ENCODE measurements at places on chromosomes 12 and 14.

- DNase-seq = no peak
These were observed 40.7 kb upstream of the KIF21A start for GRCh38 chr12:39483597-39483996.

DNA sequence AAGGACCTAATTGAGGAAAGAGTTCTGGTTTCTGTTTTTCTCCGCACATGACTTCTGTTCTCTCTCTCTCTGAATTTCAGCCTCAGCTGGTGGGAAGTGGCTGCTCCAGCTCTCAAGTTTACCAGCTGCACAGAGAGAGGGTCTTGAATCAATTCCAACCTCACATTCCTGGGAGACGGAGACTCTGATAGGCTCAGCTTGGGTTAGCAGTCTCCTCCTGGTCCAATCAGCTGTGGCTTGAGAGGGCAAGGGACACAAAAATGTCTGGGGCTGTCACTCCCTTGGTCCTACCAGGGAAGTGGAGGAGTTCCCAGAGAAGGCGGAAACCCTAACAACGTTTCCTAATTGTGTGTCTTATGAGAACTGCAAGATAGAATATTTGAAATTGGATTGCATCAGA, 7.0 kb downstream of the CCDC63 start:
- DNase-seq = no peak

- DNase-seq = peak; percentile 66
These were observed 441.2 kb downstream of the BTG1 start for GRCh38 chr12:91704446-91704845.

- DNase-seq = peak; percentile 61
These were observed 1.3 kb upstream of the ATP5MC2 start for GRCh38 chr12:53677016-53677799.

DNA sequence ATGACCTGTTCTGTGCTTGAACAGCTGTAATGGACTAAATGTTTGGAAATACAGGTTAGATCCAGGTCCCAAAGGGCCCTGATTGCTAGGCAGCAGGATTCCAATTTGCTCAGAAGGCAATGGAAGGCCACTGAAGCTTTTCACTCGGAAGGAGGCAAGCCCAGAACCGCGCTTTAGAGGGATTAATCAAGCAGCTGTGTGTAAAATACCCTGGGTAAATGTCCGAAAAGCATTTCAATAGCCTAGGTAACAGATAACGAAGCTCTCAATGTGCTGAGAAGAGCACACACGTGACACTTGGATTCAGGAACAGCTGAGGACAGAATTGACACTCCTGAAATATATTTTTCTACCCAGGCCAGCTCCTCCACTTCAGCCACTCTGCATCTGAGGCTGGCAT, 436.1 kb downstream of the TMEM132D start:
- no peak for DNase-seq

- DNase-seq = no peak
These were observed 126.4 kb downstream of the PIK3C2G start for GRCh38 chr12:18387706-18388105.

DNA sequence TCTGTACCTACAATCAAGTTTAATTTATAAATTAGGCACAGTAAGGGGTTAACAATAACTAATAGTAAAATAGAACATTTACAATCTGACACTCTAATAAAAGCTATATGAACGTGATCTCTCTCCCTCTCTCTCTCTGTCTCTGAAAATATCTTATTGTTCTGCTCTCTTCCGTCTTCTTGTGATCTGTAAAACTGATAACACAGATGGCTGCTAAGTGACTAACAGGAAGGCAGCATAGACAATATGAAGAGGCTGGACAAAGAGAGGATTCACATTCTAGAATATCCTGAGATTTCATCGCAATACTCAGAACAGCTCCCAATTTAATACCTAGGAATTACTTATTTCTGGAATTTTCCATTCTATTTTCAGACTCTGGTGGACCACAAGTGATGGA, 827.2 kb downstream of the FLRT2 start:
- DNase-seq = no peak

DNA sequence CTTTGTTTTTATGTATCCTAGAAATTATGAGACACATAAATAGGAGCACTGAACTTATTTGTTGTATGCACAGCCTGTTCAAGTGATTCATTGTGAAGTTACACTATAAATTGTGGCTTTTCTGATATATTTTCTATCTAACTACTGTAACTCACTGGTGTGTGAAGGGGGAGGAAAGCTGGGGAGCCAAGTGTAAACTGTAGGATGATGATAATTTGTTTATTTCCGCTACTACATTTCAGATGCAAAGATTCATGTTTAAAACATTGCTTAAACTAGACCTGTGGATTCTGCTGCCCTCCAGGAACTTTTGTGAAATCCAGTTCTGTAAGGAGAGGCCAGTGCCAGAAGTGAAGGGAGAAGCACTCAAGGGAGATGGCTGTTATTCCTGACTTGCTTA, 3.3 kb downstream of the TMTC2 start:
- DNase-seq = no peak

GRCh38 chr12:66087365-66087943, 43.1 kb downstream of the LLPH start:
- DNase-seq = peak; percentile 11

DNA sequence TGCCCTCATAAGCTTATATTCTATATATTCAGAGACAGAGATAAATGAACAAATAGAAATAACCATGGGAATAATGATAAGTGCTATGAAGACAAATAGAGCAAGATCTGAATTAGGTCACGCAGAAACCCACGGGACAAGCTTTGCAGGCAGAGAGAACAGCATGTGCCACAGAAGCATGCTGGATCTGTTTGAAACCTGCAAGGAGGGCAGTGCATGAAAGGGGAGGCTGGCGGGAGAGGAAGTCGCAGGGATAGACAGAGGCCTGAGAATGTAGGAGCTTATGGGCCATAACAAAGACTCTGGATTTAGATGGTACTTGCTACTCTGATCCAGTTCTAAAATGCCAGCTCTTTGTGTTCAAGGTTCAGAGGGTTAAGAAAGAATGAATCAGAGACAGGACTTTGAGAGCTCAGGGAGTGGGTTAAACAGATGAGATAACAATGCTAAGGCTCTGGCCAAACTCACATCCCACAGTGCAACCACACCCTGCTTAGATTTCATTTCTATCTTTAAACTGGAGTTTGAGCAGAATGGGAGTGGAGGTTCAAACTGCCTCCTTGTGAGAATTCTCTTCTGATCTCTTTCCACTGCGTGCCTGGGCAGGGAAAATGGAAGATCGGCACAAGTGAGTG, 49.2 kb upstream of the PPP1R12A start:
- DNase-seq = no peak

- no peak for DNase-seq
These were observed 2.3 kb upstream of the SCNN1A start for GRCh38 chr12:6377667-6377994.

DNA sequence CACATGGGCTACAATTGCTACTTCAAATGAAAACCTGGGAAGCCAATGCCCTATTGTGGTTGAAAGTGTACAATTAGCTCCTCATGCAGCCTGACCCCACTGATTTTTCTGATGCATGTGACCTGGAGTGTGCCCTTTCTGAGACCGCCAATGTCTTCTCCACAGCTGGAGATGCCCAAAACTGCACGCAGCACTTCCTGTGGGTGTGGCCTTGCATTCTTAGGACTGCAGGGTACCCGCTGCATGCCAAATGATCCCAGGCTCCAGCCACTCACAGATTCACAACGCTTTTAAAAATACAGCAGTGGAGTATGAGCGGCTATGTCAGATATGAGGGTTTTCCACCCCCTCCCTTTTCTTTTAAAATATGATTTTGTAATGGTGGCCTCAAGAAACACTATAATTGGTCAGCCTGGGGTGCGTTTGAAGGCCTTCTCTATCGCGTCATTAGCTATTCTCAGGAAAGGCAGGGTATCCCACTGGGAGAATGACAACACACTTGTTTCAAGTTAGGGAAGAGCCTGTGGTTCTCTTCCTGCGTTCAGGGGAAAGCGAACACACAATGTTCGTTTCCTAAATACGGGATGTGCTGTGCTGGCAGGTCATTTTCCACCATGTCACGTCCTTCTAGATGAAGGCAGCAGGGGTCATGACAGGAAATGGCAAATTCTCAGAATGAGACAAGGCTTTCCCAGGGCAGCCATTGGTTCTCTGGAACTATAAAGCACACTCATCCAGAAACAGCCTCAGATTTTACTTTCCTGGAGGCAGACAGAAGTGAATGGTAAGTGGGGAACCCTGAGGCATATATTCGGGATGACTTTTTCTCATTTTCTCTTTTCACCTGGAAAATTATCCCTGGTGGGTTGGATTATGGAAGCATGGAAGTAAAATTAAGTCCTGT, at the start of gene APOLD1:
Gene APOLD1 (plus strand): TSS at position 749 of the 904 bp plus-strand sequence. CDS start 33 bp downstream, at position 782.
- DNase-seq = peak; percentile 62

DNA sequence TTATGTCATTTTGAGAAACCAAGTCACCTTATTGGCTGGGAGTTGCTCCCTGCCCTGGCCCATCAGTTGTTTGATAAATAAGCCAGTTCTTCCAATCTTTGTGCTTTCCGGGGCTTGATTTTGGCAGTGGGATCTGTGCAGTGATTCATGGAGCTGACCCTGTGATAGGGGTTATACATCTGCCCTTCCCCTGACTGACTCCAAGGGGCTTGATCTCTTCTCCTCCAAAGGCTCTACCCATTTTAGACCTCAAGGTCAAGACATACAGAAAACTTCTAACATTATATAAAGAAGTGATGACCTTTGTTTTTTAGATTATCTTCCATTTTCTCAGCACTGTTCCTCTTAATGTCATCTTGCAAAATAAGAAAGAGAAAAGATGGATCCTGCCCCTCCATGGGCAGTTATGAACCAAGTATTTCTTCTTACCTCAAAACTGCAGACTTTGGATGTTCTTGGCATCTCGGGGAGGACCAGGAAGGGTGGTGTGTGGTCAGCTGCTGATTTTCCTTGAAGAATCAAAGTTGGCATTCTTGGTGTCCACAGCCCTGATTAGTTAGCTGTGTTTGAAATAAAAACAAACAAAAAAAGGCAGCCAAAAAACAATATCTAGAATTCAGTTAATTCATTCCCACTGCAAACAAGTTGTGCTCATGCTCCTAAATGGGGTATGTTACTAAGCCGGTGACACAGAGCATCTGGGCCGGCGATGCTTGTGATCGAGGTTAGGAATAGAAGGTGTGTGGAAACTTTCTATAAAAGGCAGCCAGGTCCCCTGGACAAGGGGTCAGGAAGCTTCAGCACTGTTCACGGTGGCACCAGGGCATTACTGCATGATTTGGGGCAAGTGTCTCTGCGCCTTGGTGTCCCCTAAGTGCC, 120.2 kb downstream of the SAMD4A start:
- no peak for DNase-seq

GRCh38 chr12:82504409-82504808, 146.1 kb downstream of the METTL25 start:
- no peak for DNase-seq

- no peak for DNase-seq
These were observed 13.1 kb downstream of the JDP2 start for GRCh38 chr14:75440733-75441477.

GRCh38 chr12:113305281-113305856, 29.5 kb downstream of the SLC8B1 start:
- DNase-seq = no peak

DNA sequence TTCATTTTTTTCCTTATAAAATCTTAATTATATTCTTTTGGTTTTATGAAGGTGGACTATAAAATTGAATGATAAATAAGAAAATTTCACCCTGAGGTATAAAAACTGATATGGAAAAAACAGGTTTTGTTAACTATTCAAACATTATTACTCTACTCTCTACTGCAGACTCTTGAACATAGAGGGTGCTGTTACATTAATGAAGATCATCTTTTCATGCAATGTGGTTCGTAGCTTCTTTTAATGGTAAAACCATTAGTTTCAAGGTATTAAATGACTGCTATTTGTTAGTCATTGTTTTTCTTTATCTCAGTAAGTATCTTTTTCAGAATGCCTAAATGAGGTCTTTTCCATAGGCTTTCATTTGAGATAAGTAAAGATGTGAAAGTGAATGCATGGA, 510.4 kb downstream of the SLC16A7 start:
- no peak for DNase-seq

DNA sequence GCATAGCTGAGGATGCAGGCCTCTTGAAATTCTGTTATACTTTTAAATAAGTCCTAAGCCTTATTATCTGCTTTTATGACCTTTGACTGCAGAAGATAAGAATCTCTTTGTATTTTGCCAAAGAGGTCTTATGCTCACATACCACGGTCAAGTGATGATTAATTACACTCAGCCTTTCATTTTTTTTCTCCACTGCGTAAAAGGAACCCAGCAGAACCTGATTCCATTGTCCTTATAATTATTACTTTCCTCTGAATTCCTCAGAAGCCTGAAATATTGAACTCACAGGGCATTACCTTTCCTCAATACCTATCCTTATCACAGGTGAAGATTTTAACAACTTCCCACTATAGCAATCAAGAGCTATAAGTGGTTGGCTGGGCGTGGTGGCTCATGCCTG, 498.7 kb upstream of the RPL10L start:
- DNase-seq = no peak

DNA sequence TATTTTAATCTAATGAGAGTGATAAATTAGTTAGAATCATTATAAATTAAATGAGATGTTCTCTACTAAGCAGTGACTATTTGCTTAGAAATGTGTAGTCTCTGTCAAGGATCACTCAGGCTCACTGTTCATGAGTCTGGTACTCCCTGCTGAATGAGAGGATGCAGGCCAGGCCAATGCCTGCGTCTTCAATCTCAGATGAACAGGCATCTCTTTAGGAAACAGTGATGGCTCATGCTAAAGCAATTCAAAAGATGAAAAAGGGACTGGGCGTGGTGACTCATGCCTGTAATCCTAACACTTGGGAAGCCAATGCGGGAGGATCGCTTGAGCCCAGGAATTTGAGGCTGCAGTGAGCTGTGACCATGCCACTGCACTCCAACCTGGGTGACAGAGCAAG, 106.8 kb downstream of the ZFC3H1 start:
- no peak for DNase-seq

- no peak for DNase-seq
These were observed 5.8 kb downstream of the NUMB start for GRCh38 chr14:73452341-73453186.

DNA sequence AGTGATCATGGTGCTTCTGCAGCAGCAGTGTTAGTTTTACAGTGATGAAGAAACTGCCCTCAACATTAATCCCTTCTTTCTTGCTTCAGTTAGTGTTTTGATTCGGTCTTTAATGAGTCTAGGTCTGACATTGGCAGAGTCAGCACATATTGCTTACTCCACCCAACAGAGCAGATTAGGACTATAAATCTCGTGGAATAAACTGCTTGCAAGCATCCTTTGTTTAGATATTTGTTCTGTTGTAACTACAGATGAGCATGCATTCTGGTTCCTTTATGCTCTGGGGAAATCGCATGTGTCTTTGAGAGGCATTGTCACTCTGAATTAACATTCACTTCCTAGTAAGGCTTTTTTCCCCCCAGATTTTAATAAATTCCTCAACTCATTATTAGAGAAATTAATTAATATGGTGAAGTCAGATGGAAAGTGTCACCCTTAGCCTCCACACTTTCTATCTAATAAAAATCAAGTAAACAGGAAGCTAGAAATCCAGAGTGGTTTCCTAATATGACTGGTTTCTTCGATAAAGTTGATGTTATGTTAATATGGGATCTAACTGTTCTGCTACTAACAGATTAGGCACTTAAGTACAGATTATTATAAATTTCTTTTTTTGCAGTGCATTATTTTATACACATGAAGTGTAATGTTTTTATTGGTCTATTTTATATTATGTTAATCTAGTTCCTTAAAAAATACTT, 86.2 kb upstream of the SSTR1 start:
- DNase-seq = no peak

GRCh38 chr12:105420046-105420445, 89.6 kb downstream of the C12orf75 start:
- no peak for DNase-seq
